ENCODE measurements at places on chromosomes 5 and 9.

DNA sequence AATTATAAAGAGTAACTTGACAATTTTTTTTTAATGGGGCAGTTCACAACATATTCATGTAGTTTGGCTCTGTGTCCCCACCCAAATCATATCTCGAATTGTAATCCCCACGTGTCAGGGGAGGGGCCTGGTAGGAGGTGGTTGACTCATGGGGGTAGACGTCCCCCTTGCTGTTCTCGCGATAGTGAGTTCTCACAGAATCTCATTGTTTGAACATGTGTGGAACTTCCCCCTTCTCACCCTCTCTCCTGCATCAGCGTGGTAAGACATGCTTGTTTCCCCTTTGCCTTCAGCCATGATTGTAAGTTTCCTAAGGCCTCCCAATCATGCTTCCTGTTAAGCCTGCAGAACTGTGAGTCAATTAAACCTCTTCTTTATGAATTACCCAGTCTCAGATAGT lies 40.7 kb downstream of the FBXW11 start:
- DNase-seq = no peak

DNA sequence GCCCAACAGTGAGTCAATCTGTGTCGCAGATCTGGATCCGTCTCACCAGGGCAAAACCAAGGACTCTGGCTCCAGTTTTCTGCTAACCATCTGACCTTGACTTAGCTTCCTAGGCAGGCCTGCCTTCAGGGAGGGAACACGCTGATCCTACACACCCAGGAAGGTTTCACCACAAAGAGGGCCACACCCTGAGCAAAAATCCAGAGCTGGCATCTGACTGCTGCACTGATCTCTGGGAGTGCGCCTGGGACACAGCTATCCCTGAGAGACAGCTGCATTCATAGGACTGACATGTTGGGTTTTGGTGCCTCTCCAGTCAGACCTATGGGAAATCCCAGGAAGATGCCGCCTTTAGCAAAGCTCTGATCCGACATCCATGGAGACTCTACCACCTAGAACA lies 47.5 kb downstream of the CDK5RAP2 start:
- no peak for DNase-seq

GRCh38 chr5:148808864-148809642 lies 17.4 kb upstream of the ADRB2 start:
- no peak for DNase-seq

DNA sequence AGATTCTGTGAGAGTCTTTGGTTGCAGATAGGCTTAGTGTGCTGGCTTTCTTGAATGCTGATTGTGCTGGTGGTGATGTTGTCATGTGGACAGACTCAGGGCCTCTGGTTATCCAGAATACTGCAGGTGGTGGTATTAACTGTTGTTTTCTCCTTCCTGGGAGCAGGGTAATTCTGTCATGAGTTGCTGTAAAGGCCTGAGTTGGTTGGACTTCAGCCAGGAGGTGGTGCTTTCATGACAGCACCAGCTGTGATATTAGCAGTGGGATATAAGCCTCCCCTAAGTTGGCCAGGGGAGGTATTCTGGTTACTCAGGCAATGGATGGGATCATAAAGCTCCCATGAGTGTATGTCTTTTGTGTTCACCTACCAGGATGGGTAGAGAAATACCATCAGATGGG lies 16.4 kb upstream of the RNF180 start:
- no peak for DNase-seq

- DNase-seq = no peak
These were observed 296.2 kb downstream of the SPATA31D1 start for GRCh38 chr9:82284758-82285157.

DNA sequence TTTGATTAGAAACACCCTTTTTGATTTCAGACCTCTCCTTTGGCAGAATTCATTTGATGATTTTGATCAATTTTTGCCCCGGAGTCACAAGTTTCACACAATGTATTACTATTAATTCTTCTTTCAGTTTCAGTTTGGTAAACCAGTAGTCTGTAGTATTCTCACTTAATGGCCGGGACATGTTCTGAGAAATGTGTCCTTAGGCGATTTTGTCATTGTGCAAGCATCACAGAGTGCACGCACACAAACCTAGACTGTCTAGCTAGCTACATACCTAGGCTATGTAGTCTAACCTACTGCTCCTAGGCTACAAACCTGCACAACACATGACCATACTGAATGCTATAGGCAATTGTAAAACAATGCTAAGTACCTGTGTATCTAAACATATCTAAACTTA lies 662.5 kb downstream of the IRX1 start:
- no peak for DNase-seq

DNA sequence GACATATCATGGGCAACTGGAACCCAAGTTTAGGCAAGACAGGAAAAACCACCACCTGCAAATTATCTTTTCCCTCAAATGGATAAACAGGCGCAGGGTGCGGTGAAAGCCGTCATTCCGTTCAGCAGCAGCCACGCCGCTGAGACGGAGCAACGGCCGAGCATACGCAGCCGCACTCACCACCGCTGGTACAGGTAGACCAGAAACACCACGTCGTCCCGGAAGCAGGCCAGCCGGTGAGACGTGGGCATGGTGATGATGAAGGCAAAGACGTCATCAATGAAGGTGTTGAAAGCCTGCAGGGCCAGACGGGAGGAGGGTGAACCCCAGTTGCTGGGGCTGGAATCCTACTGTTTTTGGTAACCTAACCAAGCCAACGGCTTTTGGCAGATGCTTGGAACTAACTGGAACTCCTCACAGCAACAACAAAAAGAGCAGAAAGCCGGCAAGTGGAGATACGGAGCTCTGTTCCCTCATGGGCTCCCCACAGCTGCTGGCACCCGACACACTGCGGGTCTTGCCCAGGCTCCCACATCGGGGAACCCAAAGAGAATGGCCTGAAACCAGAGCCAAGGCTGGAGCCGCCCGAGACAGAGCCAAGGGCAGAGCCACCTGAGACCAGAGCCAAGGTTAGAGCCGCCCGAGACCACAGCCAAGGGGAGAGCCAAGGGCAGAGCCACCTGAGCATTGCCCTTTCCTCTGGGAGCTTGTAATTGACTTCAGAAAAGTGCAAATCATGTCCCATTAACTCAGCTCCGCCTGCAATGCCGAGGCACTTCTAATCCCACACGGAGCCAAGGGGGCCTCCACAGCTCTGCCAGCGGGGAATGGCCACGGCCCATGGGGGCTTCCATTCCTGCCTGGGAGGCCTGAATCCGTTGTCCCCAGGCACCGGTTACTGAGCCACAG lies 24.2 kb downstream of the CLPTM1L start:
- DNase-seq = no peak

DNA sequence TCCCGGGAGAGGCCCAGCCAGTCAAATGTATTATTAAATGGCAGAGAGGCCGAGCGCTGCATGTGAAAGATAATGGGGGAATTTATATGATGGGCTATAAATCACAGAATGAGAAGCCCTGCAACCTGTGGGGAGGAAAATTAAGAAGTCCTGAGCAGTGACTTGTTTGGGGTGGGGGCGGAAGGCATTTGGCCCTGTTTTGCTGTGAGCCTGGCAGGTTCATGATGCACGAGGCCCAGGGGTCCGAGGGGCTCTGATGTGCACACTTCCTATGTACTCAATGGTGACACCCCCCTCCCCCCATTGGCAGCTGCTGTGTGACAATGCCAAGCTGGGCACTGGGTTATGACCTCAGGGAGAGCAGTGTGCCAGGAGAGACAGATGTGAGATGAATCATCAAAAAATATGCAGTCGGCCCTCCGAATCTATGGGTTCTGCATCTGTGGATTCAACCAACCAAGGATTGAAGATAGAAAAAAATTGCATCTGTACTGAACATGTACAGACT lies 13.7 kb upstream of the DAB2IP start:
- DNase-seq = no peak

Measured in NK-92 treated with Interleukin-12 subunit alpha and Interleukin-12 subunit beta, amount 100 ng/mL, for 24 hours (cell line).